ENCODE measurements at places on chromosomes 1 and 21.

DNA sequence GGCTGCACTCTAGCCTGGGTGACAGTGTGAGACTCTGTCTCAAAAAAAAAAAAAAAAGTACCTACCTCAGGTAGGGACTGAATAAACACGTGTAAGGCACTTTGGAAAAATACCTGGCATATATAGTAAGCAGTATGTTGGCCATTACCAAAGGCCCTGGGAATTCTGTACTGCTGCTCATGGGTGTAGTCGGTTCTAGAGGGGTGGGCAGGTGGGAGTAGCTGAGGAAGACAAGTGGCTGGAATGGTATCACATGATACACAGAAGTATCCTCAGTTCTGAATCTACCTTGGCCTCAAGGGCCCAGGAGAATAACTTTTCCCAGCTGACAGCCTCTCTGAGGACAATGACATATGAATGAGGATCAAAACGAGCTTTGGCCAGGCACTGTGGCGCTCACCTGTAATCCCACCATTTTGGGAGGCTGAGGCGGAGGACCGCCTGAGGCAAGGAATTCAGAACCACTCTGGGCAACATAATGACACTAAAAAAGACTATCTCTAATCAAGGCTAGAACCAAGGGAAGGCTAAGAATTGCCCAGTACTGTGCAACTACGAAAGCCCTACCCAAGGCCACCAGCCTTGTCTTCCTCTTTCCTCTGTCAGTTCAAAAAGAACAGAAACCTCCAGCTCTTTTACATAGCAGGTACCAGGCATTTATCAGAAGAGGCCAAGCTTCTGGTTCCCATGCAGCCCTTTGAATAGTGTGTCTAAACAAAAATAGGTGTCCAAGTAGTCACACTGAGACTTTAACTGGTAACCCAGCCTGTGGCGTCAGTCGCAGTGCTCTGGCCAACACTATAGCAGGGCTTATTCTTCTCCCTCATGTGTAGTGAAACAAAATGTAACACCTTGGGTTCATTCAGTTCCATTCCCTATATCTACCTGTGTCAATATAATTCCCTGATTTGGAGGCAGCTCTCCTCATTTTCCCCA, 10.2 kb downstream of the MMACHC start:
- no peak for DNase-seq

- DNase-seq, result no peak
Observed at GRCh38 chr1:98919211-98919610, 85.5 kb downstream of the PLPPR5 start.

- DNase-seq, result no peak
Observed at GRCh38 chr1:103457886-103458455, 67.5 kb upstream of the RNPC3 start.

- DNase-seq, result no peak
Observed at GRCh38 chr1:212291505-212292134, 6.4 kb downstream of the PPP2R5A start.

- no peak for DNase-seq
Observed at GRCh38 chr1:246219508-246220030, 287.5 kb downstream of the SMYD3 start.

GRCh38 chr1:30362603-30362990, 360.8 kb downstream of the MATN1 start:
- no peak for DNase-seq

- no peak for DNase-seq
Observed at GRCh38 chr1:234244482-234244881, 128.8 kb upstream of the COA6 start.
